ENCODE measurements at places on chromosomes 11 and 22.
A peak's percentile ranks its signal among the peaks of the same experiment; 100 is the strongest.

- DNase-seq: no peak
Measured at GRCh38 chr11:28963187-28963586, 855.0 kb downstream of the METTL15 start.

DNA sequence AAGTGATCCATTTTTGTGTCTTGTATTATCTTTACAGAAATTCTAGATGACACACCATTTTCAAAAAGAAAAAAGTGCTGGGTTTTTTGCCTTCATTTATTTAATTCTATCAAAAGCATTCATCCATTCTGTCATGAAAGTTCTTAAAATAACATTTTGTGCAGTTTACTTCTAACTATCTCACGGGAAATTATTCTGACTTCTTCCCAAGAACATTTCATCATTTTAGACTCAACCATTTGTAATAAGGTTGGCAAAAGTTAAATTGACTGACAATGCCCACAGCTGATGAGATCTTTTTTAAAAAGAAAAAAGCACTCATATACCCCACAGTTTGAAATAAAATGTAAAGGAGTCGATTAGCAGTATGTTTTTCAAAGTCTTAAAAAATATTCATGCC is 68.5 kb downstream of the SBF2 start:
- DNase-seq: no peak

- no peak for DNase-seq
Measured at GRCh38 chr11:107962181-107962580, 33.9 kb downstream of the RAB39A start.

DNA sequence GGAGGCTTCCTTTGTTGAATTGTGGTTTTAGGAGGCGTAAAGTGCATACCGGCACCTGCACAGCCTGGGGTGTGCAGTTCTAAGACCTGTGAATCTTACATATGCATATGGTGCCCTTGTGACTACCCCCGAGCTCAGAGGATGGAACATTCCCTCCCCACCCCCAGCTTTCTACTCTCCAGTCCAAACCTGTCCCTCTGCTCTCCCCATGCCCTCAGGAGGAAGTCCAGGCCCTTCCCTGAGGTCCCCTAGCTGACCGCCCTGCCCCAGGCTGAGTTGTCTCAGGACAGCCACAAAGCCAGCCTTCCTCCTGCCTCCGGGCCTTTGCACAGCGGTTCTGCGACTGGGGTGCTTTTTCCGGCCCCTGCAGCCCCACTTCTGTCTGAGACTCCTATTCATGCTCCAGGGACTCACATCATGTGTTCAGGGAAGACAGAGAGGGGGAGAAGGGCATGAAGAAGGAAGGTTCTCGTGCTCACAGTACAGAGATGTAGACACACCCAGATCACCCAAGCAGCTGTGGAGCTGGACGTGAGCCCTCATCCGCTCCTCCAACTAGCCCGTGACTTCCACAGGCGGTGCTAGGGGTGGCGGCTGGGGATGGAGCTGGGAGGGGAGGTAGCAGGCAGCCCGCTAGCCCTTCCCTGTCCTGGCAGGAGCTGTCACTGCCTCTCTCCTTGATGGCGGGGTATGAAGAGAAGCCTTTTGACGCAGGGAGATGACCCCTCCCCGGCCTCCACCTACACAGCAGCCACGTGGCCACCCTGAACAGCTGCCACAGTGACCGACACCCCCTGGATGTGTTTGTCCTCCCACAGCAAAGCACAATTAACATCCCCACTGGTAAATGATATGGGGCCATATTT is 50.8 kb downstream of the FLRT1 start:
- DNase-seq: no peak

- no peak for DNase-seq
Measured at GRCh38 chr11:119027561-119028345, 2.9 kb downstream of the SLC37A4 start.

GRCh38 chr11:74681686-74682651 is 49.3 kb downstream of the CHRDL2 start:
- no peak for DNase-seq

DNA sequence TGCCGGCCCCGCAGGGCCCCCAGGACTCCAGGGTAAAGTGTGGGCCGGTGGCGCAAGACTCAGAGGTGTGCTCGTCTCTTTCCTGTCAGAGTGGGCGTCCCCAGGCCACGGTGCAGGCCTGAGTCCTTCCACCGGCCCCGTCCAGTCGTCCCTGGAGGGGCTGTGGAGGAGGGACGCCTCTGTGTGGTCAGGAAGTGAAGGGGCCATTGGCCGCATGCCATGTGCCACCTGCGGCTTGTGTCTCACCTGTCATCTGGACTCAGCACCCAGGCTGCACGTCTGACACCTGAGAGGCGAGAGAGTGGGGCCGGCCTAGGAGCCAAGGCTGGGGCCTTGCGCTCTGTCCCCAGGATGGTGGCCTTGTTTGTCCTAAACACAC is 25.2 kb downstream of the MUC6 start:
- DNase-seq: no peak

GRCh38 chr22:49827853-49828598 is at the start of gene BRD1:
BRD1 (minus strand) TSS chr22:49827873; CDS start chr22:49824317, 3,556 bp downstream.
- DNase-seq: peak; percentile 36

DNA sequence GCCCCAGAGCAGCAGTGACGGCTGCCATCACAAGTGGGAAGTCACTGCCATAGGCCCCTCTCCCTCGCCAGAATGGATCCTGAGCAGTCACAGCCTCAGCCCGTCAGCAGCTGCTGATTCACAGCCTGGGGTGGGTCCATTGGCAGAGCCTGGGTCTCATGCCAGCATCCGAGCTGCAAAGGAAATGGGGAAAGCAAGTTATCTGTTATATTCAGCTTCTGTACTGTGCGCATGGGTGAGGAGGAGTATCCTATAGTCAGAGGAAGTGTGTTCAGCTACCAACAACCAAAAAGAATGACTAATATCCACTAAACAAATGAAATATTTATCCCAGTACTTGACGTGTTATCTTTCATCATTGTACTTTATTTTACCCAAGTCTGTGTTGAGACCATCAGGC is 119.7 kb downstream of the RCN1 start:
- no peak for DNase-seq

DNA sequence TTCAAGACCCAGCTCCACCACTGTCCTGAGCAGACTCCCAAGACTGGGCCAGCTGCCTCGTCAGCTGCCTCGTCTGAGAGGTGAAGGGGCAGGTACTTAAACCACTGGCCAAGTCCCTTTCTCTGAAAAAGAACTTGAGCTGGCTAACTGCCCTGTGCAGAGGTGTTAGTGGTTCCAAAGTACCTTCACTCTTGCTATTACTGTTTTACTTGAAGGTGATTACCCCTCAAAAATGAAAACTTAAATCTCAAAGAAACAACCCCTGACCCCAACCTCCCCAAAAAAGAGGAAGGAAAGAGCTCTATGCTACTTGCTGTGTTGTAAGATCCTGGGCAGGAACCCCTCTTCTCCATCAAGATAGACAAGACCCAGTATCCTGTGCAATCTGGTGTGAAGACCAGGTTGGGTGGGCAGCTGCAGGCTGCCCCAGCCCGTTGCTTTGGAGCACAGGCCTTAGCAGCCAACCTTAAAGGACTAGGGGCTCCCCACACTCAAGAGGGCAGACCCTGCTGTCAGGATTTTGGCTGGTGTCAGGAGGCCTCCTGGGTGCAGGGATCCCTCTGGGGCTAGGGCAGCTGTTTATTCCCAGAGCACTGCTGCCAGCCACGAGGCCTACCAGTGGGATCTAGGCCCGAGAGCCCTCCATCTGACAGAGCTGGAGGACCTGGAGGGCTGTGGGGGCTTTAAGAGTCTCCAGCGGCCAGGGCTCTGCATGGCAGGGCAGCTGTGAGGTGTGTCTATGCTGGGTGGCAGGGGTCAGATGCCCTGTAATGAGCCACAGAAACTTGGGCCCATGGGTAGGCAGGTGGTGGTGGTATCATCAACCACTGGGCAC is 13.0 kb downstream of the GUCD1 start:
- DNase-seq: no peak

DNA sequence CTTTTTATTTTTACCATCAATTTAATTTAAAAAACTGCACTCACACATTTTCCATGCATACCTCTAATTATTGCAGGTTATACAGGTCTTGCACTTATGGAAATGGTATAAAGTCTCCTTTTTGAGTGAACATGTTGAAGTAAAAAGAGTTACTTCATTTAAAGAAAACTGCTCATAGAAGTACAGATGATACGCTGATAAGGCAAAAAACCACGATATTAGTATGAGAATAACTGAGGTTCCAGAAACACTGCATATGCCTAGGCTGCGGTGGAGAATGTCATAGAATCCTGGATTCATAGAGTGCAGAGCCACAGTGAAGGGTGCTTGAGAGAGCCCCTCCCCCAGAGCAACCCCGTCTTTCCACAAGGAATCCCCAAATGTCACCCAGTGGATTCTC is 175.8 kb downstream of the BCR start:
- DNase-seq: no peak

GRCh38 chr22:30872285-30873041 is 96.1 kb downstream of the MORC2 start:
- DNase-seq: no peak

- DNase-seq: no peak
Measured at GRCh38 chr11:9038541-9038940, 34.7 kb upstream of the NRIP3 start.

GRCh38 chr11:107648242-107648641 is 57.3 kb downstream of the ELMOD1 start:
- no peak for DNase-seq

GRCh38 chr11:11531131-11531908 is 90.5 kb downstream of the GALNT18 start:
- no peak for DNase-seq

DNA sequence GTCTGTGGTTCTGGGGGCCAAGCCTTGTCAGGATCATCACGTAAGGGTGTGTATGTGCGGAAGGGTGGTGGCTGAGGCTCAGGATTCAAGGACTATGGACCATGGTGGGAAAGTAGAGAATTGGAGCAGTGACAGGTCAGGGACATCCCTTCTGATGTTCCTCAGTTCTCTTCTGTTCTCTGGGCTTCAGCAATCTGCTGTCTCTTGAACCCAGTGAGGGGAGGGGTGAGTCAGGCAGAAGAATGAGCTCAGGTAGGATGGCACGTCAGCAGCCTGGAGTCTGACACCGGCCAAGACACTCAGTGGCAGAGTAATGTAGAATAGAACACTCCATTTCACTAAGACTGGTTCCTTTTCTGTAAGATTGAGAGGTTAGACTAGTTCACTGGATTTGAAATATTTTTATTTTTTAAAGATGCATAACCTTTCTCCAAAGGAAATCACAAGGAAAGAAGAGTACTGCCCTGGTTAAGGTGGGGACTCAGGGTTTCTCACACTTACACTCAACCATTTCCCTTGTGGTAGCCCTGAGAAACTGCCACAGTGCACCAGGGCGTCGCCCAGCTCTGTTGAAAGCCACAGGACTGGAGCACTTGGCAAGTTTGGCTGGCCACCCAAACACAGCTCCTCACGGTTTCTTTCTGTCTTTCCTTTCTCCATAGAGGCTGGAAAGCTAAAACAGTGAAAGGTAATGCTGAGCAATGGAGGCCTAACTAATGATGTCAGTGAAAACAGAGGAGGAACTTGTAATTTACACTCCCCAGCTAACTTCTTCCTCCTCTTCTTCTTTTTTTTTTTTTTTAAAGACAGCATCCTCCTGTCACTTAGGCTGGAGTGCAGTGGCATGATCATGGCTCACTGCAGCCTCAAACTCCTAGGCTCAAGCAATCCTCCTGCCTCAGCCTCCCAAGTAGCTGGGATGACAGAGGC is 23.1 kb upstream of the MICAL2 start:
- no peak for DNase-seq

GRCh38 chr11:35367491-35367890 is 51.9 kb downstream of the SLC1A2 start:
- no peak for DNase-seq

- no peak for DNase-seq
Measured at GRCh38 chr11:85582111-85582510, 45.0 kb downstream of the DLG2 start.

DNA sequence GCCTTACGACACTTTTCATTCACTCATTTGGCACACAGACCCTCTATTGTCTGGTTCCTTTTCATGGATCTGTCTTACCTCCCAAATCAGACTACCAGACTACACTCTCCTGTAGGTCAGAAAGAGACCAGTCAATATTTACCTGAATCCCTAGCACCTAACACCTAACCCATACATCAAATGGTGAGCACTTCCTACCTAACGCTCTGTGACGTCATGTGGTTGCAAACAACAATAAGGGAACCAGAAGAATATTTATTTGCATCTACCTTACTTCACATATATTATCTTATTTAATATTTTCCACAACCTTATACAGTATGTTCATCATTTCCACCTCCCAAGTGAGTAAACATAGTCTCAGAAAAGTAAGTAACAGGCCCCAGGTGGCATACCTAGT is 323.4 kb downstream of the SOX6 start:
- DNase-seq: no peak

- no peak for DNase-seq
Measured at GRCh38 chr22:48613566-48614200, 1214.0 kb downstream of the BRD1 start.

GRCh38 chr11:35907648-35908431 is 36.0 kb upstream of the LDLRAD3 start:
- no peak for DNase-seq

GRCh38 chr11:112279901-112280267 is 19.2 kb upstream of the PLET1 start:
- DNase-seq: peak; percentile 74

DNA sequence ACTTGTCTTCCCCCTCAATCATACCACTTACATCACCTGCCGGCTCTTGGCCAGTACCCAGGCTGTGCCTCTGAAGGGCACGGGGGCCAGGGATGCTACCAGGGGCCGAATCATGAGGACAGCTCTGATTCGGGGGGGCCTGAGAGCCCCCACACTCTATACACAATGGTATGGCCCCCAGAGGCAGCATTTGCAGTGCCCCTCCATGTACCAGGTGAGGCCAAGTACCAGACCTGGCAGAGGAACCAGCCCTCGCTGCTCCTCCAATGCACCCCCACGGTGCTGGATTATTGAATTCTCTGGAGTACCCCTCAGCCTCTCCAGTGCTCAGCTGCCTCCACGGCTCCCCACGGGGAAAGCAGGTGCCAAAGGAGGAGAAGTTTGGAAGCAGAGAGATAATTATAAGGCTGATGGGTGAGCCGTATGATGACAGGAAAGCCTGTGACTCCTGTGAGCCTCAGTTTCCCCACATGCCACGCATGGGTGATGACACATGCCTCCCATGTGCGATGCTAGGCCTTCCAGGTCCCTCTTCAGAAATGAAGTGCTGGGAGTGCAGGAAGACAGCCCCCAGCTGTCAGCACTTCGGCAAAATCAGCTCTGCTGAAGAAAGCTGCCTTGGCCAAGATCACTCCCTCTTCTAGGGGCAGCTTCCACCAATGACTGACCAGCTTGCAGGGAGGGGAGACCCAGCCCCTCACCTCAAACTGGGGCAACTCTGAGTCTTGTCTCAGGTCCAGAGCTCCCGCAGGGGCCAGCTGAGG is 69.9 kb downstream of the THAP12 start:
- DNase-seq: no peak

DNA sequence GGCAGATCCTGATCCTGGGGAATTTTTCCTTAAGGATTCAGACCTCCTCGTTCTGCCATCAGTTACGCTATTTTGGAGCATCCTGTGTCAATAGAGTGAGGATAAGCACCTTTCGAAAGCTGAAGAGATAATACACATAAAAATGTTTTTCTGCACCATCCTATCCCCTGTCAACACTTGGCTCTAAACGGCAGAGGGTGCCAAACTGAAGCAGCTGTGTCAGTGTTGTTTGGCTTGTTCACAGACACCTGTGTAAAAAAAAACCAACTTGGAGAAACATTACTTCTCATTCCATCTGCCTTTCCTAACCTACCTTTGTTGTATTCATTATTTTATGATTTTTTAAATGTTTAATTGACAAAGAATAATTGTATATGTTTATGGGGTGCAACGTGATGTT is 417.0 kb upstream of the DDI1 start:
- DNase-seq: no peak

GRCh38 chr11:65810046-65810868 is 23.4 kb downstream of the OVOL1 start:
- DNase-seq: no peak

All from activated T-cell treated with anti-CD3 and anti-CD28 coated beads for 4 hours (primary cell).